ENCODE measurements at places on chromosomes 3 and 15.

DNA sequence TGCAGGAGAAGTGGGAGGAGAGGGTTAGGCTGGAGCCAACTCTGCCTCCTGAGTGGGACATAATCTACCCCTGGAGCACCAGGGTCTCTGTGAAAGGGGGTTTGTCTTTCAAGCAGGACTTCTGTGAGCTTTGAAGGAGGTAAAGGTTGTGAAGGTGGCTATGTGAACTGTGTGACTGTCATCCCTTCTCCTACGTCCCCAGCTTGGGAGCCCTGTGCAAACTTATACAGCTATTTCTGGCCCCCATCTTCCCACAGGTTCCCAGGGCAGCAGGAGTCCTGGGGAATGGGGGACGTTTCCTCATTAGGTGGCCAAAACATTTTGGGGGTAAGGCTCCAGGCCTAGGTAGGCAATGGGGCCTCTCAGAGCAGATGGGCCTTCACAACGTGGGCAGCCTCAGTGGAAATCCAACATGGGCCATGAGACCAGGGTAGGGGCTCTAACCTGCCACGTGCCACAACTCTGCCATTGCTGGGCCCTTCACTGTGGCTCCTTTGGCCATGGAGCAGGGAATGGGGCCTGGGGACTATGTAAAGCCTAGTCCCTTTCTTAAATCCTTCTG lies 3.5 kb downstream of the VIPR1 start:
- no peak for DNase-seq

GRCh38 chr3:88440701-88441100 lies 290.9 kb downstream of the C3orf38 start:
- no peak for DNase-seq

GRCh38 chr3:171001957-171002694 lies 24.4 kb downstream of the SLC2A2 start:
- no peak for DNase-seq

DNA sequence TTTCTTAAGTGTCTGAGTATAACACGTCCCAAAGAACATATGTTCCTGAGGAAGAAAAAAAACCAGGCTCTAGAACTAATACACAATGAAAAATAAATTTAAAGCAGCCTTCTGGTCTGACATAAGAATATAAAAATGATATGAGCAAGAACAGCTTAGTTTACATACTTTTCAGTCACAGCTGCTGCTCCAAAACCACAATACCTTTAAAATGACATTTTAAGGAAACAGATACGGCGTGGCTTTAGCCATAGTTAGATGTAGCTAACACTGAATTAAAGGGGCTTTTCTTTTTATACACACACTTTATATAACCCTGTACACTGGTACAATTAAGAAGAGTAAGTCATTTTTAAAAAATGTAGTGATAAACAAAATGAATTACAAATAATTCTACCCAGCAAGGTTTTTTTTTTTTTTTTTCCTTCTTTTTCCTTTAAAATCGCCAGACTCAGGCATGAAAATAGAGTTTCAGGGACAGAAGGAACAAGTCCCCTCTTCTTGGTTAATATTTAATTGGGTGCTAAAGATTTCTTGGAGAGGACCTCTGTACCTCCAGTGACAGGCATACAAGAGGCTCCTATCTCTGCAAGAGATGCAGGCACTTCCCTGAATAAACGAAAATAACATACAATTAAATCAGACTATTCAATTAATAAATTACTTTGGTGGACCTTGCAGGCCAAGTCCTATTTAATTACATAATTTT lies 265.6 kb downstream of the FOXP1 start:
- DNase-seq: no peak

- DNase-seq: no peak
Observed at GRCh38 chr3:170049146-170050000, 11.6 kb downstream of the GPR160 start.

- no peak for DNase-seq
Observed at GRCh38 chr15:62173215-62173614, 8.1 kb upstream of the C2CD4B start.

- peak; percentile 62 for DNase-seq
Observed at GRCh38 chr3:39208463-39209055, 16.2 kb upstream of the XIRP1 start.

DNA sequence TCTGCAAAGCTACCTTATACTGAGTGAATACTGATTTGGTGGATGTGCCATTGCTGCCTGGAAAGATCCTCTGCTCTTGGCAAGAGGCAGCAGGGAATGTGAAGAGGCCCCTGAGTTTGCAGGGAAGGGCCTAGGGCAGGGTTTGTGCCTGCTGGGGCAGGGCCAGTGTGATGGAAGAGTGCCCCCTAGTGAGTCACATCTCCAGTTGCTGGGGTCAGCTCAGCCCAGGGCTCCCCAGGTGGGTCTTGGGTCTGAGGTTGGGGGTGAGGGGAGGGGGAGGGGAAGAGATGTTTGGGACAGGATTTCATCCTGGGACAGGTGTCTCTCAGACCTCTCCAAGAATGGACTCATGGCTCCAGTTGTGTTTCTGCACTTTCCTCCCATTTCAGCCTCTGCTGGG lies 4.1 kb upstream of the AMOTL2 start:
- DNase-seq: peak; percentile 38

DNA sequence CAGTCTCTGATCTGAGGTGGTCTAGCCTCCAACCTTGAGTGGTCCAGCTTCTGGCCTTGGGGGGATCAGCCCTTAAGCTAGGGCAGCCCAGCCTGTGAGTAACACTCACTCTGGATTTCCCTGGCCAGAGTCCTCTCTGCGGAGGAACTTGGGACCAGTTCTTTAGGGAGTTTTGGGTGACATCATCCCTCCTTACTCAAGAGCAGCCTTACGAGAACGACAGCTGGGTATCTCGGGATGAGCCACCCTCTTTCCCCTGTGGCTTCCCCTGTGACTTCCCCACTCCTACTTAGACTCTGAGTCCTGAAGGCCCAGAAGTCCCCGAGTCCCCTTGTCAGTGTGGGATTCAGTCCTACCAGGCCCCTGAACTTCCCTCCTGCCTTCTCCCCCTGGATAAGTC lies 10.2 kb upstream of the PLXND1 start:
- DNase-seq: no peak
